Fibroblast of pulmonary artery (primary cell): ENCODE measurements at places on chromosomes 1 and 21.

DNA sequence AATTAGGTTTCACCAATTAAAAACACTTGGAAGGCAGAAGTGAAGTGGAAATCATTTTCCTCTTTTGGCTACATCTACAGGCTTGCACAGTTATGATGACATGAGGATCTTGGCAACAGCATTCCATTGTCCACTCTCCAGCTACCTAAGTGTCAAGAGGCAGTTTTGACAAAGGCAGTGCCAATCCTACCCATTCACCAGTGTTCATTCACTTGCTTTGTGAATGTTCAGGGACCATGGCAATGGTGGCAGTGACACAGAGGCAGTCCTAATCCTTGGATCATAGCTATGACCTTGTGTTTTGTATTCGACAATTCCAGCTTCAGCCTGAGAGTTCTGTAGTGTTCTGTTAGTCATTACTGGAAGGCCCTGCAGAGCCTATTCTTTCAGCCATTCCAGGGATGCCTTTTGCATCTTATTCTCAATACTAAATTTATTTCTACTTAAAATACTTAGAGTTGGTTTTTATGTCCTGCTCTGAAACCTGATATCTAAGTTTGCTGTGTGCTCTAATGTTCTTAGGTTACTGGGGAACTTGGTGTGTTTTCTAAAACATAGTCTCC lies 36.7 kb downstream of the CRB1 start:
- DNase-seq = no peak

GRCh38 chr21:34908419-34909055 lies 140.6 kb downstream of the RUNX1 start:
- peak; percentile 83 for DNase-seq

GRCh38 chr1:156866249-156866909 lies 5.7 kb downstream of the NTRK1 start:
- no peak for DNase-seq

DNA sequence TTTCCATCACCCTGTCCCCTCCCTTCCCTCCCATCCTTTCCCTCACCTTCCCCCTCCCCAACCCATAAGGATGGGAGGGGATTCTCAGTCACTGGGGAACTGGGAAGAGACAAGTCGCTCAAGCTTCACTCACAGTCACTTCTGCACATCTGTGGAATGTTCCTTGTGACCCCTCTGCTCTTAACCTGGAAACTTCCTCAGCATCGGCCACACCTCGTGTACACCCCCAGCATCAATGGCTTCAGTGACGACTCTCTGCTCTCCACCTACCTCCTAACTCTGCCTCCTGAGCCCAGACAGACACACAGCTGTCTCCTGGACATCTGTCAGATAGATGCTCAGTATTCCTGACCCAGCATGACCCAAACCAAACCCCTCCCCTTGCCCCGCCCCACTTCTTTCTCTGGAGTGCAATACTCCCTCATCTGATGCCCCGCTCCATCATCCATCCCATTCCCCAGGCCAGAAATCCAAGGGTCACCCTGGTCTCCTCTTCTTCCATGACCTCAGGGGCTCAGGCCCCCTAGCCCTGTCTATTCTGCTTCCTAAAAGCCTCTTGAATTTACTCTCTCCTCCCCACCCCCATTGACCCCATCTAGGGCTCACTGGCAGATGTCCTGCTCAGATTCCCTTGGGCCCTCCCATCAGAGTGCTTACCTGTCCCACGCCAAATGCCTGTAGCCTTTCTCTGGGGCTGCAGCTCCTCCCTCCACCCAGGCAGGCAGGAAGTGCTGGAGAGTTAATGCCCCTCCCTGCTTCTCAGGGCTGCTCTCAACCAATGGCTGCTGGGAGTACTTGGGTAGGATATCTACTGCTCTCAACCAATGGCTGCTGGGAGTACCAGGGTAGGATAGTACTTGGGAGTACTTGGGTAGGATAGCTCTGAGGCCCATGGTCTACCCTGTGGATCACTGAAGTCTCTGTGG lies 83.1 kb upstream of the CSF3R start:
- no peak for DNase-seq

GRCh38 chr1:69858534-69858933 lies 290.8 kb downstream of the LRRC7 start:
- DNase-seq = no peak

- DNase-seq = peak; percentile 54
Observed at GRCh38 chr1:226128487-226129075, 58.0 kb downstream of the ACBD3 start.

DNA sequence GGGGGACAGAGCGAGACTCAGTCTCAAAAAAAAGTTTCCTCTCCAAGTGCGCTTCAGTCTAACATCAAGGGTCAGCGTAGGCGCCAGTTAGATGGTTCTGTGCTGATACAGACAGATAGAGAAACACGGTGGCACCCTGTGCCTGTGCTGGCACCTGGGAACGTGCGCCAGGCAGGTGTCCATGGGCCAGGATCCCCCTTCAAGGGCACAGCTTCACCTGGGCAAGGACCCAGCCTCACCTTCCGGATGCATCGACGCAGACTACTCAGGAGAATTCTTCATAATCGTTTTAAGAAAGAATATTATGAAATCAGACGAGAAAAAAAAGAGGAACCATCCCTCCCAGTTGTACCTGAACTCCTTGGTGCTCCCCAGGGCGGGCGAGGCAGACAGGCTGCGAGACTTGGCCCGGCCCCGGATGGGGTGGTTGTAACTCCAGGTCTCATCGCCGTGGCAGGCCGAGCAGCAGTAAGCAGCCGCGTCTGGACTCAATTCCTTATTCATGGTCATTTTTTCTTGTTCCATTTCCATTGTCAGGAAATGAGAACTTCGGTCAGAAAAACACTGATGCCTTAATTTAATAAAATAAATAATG lies 13.3 kb downstream of the NADK start:
- DNase-seq = no peak

GRCh38 chr1:173191011-173191705 lies 16.0 kb downstream of the TNFSF4 start:
- peak; percentile 34 for DNase-seq

DNA sequence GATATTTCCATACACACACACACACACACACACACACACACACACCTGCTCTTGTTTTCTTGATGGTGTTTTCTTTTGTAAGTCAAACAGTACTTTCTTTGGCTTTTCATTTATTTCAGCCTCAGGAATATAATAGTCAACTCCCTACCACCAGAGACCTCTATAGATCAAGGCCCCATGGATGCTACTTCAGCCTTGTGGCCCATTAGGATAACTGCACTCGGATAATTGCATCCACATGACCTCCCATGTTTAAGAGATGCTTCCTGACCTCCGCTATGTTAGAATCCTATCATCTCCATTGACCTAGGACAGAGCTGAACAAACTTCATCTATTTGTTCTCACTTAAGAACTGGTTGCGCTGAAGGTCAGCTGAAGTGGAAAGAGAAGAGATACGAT lies 1094.0 kb upstream of the B3GALT2 start:
- DNase-seq = no peak

- no peak for DNase-seq
Observed at GRCh38 chr1:245398180-245398579, 243.4 kb downstream of the KIF26B start.

DNA sequence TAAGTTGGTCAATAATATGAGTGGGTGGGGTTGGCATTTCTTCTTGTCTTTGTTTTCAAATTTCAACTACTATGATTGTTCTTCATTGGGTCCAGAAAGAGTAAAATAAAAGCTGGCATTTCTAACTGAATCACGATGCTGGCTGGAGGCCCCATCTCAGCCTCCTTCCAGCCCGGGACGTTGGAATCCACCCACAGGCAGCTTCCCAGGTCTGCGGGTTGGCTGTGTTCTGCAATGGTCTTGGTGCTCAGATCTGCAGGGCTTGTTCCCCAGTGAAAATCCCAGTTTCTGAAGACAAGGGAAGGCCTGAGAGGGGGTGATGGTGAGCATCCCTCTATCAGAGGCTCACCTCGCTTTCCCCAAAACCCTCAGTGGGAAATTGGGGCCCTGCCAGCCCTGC lies 54.7 kb upstream of the ARHGEF16 start:
- no peak for DNase-seq

DNA sequence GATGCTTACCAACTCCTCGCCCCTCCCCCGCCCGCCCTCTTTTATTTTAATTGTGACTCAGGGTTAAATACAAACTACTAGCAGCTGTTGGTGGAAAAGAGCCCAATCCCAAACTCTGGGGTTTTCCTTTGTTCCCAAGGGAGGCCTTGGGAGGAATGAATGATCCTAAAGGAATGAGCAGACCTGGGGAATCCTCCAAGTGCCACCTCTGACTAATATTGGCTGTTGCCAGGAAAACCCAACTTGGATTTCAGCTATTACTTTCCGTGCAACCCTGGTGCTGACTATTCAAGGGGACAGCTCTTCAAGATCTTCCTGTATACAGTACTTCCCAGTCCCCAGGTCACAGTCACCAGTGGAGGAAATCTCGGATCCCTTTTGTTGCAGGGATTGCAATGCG lies 1.3 kb upstream of the S100A10 start:
- peak; percentile 93 for DNase-seq

DNA sequence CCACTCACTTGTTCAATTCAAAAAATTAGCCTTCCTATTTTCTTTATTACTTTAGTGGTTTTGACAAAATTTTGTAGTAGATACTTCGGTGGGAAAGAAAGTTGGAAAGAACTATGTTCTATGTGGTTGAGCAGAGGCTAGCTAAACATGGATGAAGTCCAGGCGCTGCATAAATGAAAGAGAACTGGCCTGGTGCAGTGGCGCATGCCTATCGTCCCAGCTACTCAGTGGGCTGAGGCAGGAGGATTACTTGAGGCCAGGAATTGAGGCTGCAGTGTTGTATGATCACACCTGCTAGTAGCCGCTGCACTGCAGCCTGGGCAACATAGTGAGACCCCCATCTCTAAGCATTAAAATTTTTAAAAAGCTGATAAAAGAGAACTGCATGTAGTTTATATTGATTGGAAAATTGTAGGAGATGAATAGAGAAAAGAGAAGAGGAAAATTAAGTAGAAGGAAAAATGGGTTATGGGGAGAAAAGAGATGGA lies 21.0 kb downstream of the IFNAR1 start:
- no peak for DNase-seq

GRCh38 chr1:3313576-3313950 lies 140.9 kb upstream of the ARHGEF16 start:
- peak; percentile 92 for DNase-seq

- DNase-seq = no peak
Observed at GRCh38 chr1:65632235-65632634, 160.5 kb upstream of the PDE4B start.

GRCh38 chr1:10242811-10243210 lies 32.4 kb downstream of the KIF1B start:
- no peak for DNase-seq

DNA sequence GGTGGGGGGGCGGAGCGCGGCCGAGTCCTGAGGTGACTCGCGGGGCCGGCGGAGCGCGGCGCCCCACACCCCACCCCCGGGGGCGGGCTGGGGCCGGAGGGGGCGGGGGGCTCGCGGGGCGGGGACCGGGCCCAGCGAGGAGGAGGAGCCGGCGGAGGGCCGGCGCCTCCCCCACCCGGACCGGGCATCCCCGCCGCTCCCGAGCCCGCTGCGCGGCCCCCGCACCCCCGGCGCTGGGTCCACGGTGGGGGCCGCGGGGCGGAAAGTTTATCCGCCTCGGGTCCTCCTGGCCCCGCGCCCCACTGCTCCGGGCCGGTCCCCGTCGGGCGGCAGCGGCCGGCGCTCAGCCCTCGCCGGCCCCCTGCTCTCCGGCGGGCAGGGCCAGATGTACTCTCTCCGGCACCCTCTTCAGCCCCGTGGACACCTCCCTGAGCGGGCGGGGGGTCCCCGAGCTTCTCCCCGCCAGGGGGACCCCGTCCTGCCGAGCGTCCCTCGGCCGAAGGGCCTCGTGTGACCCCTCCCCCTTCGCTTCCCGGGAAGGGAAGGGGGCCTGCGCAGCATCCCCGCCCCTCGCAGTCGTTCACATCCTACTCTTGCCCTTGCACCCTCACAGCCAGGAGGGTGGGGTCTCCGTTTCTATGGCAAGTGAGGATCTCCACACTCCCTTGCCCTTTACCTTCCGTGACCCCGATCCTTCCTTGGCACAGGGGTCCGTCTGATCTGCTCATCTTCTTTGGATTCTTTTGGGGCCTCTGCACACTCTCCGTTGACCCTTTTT lies 663 bp downstream of the CAMTA1 start:
- DNase-seq = peak; percentile 18

GRCh38 chr1:193417403-193417802 lies 231.0 kb upstream of the B3GALT2 start:
- peak; percentile 34 for DNase-seq

- no peak for DNase-seq
Observed at GRCh38 chr21:38032082-38032801, 116.0 kb upstream of the KCNJ6 start.

GRCh38 chr21:26777166-26777565 lies 68.0 kb downstream of the ADAMTS1 start:
- DNase-seq = no peak

DNA sequence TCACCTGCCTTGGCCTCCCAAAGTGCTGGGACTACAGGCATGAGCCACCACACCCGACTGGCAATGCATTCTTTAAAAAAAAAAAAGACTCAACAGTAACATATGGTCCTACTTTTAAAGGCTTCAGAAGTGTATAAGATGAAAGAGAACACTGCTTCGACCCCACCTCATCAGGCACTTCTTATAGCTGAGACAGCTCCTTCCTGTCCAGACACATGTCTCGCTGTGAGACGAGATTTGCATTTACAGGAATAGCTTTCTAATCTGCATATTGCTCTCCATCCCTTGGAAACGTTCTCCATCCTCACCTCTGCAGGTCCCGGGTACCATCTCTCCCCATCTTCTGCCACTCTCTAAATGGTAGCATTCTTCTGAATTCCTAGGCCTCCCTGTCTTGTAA lies 6.7 kb downstream of the AZIN2 start:
- DNase-seq = no peak

GRCh38 chr1:6224718-6225117 lies 11.0 kb downstream of the ICMT start:
- DNase-seq = no peak

DNA sequence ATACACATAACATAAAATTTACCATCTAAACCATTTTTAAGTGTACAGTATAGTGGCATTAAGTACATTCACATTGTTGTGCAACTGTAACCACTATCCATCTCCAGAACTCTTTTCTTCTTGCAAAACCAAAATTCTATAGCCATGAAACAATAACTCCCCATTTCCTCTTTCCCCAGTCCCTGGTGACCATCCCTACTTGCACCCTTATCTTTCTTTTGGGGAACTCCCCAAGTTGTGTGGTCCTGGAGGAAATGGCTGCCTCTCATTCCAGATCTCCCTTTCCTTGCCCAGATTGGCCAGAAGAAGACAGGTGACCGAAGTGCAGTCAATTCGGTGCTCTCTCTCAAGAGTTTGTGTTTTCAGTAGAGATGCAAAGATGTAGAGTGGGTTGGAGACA lies 389.6 kb upstream of the C1orf87 start:
- DNase-seq = peak; percentile 55

DNA sequence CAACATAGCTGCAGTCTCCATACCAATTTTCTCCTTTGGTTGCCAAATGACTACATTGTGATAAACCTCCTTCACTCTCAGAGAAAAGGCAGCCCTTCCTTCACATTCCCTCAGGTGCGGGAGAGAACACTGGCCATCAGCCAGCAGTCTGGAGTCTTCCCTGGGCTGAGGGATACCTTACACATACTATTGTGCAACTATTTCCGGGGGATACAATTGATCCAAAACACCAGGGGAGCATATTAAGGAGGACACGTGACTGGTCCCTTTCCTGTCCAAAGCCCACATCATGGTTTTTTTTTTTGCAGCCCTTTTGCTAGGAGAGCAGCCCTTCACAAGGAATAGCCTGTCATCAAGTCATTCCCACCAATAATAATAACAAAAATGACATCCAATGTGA lies 172.1 kb upstream of the ZRANB2 start:
- no peak for DNase-seq
